Jurkat, Clone E6-1 (cell line): ENCODE measurements at places on chromosomes 6 and 20.

- peak; percentile 80 for DNase-seq
Observed at GRCh38 chr20:3798908-3799248, 2.8 kb downstream of the CDC25B start.

DNA sequence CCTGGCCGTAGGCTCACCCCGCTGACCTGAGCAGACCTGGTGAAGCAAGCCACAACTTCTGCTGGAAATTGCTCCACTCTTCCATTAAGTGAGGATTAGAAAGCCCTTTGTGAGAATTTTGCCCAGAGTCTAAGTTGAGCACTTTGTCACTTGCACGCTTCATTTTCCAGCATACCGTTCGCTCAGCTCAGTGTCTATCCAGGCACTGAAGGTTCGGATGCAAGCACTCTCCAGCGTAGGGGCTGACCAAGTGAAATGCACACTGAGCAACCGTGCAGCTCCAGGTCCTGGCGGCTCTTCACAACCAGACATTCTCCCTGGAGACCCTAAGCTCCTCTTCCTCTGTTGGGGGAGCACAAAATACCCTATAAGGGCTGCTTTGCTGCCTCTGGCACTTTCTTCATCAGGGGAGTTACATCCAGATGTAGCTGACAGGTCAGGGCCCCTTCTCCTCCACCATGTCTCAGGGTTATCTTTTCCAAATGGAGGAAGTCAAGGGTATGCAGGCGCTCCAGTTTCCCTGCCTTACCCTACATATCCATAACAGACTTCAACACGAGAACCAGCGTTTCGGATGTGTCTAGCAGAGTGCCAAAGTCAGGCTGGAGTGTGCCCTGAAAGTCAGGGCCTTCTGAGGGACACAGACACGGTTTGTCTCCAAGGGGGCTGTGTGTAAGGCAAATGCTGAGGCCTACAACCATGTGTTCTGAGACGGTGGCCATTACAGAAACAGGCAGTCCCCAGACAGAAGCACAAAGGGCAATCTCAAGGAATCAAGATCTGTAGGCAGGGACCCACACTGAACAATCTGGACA is 146.7 kb upstream of the AFDN start:
- no peak for DNase-seq

GRCh38 chr6:83558975-83559374 is 46.6 kb downstream of the PRSS35 start:
- no peak for DNase-seq

- DNase-seq: no peak
Observed at GRCh38 chr6:155212616-155213380, 51.0 kb upstream of the CLDN20 start.

DNA sequence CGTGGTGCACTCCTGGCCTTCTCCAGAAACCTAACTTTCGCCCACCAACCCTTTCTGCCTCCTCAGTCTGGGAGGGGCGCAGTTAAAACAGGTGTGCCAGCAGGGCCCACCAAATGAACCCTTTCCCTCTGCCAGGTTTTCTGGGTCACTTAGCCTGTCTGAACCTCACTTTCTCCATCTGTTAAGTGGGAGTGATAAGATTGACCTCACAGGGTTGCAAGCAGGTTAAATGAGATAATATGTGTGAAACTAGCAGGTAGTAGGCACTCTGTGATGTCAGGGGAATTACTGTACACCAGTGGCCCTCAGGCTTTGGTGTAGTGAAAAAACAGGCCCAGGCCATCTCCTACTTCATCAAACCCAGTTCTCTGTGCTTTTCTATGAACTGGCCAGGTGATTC is 14.1 kb downstream of the BNIP5 start:
- no peak for DNase-seq

DNA sequence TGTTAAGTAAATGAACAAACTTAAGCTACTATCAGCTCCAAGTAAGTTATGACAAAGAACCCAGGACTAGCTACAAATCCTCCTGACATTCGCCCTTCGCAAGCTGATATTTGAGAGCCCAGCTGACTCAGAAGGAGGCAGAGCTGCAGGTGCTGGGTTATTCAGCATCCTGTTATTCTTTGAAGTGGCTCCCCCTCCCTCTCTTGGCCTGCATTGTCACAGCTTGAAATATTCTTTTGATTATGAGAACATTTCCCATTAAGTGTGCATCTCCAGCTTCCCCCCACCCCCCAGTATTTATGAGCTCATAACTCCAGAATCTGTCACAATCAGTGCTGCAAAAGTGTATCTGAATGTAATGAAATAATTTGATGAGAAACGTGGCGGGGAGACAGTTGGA is 78.8 kb upstream of the RALY start:
- peak; percentile 89 for DNase-seq
